ENCODE measurements at places on chromosomes 13 and 19. TPM values are rescaled to one million over a fixed set of nuclear protein-coding genes. Genes with fewer than 3 reads are reported as not detected.

- DNase-seq = no peak
Observed at GRCh38 chr13:95356916-95357315, 55.7 kb upstream of the ABCC4 start.

DNA sequence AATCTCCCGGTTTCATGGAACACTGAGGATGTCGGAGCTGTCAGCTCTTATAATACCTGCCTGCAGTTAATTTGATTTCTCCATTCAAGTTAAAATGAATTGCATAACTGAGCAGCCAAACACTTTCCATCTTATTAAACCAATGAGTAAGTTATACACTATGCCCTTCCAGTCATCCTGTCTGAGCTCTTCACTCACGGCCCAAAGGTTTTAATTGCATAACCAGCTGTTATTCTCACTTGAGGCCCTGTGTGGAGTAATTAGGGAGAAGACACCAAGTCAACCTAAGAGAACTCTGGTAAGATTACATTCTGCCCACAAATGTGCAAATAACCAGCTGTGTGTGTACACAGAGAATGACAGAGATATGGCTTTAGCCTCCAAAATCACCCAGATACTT lies 303.5 kb downstream of the TBC1D4 start:
- no peak for DNase-seq

GRCh38 chr13:100439247-100439970 lies 149.2 kb downstream of the GGACT start:
- no peak for DNase-seq

DNA sequence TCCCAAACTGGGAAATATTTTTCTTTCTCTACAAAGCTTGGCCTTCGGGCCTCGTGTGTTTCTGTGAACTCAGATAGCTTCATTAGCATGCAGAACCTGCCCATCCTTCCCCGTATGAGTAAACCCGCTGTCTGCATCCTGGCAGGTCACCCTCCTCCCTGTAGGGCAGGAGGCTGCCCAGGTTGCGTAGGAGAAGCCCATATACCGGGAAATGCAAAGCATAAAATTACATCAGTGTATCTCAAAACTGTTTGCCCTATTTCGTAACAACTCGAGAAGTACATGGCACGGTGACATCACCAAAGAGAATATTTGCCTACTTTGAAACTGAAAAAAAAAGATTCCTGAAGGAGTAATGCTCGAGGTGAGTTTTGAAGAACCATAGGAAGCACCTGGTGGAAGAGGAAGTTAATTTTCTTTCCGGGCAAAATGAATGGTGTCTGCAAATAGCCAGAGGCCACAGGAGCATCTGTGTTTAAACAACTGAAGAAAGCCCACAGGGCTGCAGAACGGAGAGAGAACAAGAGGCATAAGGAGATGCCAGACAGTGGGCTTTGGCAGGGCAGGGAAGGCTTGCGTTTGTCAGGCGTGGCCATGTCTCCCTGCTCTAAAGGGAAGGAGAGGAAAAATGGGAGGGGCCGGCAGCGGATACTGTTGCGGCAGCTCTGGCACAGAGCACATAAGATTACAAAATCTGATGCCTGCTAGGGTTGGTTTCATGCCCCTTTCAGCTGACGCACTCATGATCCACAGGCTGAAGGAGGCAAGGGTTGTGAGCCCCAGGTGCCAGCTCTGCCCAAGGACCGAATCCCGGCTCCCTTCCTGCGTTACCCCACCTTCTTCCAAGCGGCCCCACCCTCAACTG lies 81.4 kb downstream of the IRS2 start:
- no peak for DNase-seq

DNA sequence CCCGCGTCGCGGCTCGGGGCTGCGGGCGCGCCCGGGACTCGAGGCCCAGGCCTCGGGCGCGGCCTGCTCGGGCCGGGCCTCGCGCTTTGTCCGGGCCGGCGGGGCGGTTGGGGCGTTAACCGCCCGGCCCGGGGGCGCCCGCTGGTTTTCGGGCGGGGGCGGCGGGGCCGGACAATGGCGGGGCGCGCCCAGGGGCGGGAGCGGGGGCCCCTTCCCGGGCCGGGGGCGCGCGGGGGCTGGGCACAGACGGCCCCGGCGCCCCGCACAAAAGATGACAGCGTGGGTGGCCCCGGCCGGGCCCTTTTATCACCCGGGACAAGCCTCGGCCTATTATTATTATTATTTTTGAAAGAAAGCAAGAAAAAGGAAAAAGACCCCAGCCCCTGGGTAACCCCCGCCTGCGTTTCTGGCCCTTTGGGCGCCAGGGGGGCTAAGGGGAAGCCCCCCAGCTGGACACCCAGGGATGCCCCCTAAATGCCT lies 419 bp downstream of the KDM4B start:
- DNase-seq = no peak

DNA sequence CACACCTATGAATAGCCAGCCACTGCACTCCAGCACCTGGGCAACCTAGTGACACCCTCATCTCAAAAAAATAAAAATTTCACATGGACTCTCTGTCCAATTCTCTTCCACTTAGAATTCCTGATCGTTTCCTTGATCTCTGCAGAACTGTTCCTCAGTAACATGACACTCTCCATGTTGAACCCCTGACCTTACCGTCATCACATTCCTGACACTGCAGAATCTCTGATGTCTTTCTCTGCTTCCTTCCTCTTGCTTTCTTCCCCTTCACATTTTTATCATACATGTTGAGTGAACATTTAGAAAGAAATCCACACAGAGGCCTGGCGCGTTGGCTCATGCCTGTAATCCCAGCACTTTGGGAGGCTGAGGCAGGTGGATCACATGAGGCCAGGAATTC lies 15.0 kb downstream of the ZNF114 start:
- no peak for DNase-seq

- DNase-seq = no peak
Observed at GRCh38 chr13:83940742-83941141, 58.5 kb upstream of the SLITRK1 start.

DNA sequence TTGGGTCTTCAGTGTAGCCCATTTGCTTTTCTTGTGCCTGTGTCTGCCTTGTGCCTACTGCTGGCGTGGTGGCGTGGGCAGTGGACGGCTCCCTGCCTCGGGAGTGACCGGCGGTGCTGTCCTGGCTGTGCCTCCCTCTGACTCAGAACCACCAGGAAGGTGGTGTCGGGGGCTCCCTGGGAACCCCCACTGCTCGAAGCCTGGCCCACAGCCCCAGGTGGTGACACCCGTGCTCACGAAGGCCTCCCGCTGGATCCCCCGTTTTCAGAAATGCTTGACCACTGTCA lies 5.1 kb upstream of the AMH start:
- peak; percentile 65 for DNase-seq

- no peak for DNase-seq
Observed at GRCh38 chr19:43725468-43725867, 9.6 kb downstream of the IRGC start.

- DNase-seq = no peak
Observed at GRCh38 chr13:39095500-39095899, 57.2 kb downstream of the NHLRC3 start.

- DNase-seq = no peak
Observed at GRCh38 chr19:29488316-29488715, 37.5 kb upstream of the VSTM2B start.

CGB1 gene
- total RNA-seq = not detected

ZNF724 gene
- 3.1 TPM for total RNA-seq

Measured in kidney (tissue), 22 donors.